ENCODE measurements at places on chromosomes 3 and 15.

- no peak for DNase-seq
Measured at GRCh38 chr15:70036585-70037291, 61.0 kb downstream of the TLE3 start.

- no peak for DNase-seq
Measured at GRCh38 chr3:191523148-191523547, 62.2 kb downstream of the PYDC2 start.

GRCh38 chr3:172179680-172180399 lies 140.5 kb downstream of the FNDC3B start:
- no peak for DNase-seq

DNA sequence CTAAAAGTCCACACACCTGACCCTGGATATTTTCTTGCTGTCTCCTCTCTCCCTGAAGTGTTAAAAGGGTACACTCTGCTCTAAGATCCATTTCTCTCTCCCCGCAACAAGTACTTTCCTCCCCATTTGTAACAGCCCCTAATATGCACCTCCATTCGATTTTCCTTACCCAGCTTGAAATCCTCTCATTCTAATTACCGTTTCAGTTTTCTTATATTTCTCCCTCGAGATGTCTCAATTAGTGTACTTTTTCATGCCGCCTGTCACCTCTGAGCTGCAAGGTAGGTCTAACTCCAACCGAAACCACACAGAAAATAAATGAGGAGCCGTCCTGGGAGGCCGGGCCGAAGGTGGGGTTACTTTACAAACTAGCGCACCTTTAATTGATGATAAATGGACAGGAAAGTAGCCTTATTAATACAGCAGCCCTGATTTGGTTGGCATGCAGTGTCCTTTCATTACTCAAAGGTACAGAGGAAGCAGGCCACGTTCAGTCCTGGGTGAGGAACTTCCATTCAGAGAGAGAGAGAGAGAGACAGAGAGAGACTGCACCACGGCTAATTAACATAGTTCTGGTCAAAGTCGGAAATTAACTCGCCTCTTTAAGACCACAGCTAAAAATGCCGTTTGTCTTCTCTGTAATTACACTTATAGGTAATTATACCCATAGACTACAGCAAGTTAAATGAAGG lies 319.9 kb downstream of the ARRDC4 start:
- no peak for DNase-seq

DNA sequence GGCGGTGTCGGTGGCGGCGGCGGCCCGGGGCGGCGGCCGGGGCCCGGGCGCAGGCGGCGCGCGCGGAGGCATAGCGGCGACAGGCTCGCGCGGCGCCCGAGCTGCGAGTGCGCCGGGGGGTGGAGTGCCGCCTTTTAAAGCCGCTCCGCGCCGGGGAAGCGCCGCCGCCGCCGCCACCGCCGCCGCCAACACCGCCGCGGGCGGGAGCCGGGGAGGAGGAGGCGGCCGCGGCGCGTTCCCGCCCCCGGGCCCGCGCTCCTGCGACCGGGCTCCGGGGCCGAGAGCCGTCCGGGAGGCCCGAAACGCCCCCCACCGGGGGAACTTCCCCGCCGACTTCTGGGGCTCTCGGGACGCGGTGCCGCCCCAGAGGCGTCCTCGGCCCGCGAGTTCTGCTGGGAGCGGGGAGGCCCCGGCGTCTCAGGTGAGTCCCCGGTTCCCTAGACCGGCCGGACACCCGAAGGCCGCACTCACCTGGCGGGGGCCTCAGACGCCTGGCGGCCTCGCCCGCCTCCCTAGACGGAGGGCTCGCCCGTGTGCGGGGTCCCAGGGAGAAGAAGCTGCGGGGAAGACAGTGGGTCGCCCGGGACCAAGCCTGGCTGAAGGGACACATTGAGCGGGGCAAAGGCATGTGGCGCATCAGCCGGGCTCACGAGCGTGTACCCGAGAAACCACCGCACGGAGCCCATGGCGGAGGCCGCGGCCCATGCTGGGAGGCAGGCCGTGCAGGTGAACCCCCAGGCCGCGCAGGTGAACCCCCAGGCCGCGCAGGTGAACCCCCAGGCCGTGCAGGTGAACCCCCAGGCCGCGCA lies at the start of gene PCSK6:
TSS of gene PCSK6 (minus strand) at position 109 of the 809 bp plus-strand sequence. CDS start at position 72, 37 bp downstream.
- DNase-seq: no peak

DNA sequence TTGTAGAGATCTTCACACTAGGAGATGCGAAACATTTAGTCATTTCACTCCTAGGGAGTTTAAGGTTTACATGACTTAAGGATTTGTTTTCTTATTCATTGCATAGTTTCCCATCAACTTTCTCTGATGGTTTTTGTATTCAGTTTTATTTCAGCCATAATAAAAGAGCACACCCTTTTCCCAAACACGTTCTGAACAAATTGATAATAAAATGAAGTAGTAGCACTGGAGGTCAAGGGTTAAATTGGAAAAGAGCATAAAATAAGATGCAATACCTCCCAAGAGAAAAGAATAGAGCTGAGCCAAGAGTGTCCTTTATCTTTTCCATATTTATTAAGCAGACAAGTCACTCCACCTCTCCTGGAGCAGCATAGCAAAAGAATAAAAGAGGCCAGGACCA lies 104.9 kb downstream of the SYNPR start:
- DNase-seq: no peak

DNA sequence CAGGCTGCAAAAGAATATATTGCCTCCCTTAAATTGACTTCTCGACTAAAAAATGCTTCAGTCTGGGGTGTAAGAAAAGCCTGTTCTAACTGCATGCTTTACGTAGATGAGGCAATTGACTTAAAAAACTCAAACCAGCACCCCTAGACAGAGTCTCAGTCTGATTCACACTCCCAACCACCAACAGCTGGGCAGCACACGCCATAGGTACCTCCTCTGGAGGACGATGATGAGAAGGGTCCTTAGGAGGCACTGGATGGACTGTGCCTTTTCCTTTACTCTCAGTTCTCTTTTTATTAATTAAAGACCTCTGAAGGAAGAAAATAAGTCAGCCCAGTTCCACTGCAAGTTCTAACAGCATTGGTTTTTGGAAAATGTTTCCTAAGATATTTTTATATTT lies 175.0 kb downstream of the PDZRN3 start:
- no peak for DNase-seq

DNA sequence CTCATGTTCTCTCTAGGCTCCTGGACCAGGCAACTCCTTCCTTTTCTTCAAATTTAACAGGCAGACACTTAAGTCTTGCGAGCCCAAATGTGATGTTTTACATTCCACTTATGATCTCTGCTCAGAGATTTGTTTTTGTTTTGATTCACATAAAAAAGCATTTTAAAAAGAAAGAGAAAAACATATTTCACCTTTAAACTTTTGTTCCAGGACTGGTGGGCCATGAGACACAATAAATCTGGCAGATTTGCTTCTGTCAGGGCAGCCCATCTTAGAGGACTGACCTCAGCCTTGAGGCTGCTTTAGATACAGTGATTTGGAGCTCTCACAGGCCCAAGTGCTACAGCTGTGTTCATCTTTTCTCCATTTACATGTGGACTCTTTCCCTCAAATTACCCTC lies 52.0 kb downstream of the CMSS1 start:
- DNase-seq: no peak

- no peak for DNase-seq
Measured at GRCh38 chr3:69218079-69218478, 95.7 kb upstream of the LMOD3 start.

GRCh38 chr3:14451844-14452739 lies 49.7 kb downstream of the SLC6A6 start:
- DNase-seq: no peak

- no peak for DNase-seq
Measured at GRCh38 chr15:92869263-92869940, 30.7 kb upstream of the CHD2 start.

DNA sequence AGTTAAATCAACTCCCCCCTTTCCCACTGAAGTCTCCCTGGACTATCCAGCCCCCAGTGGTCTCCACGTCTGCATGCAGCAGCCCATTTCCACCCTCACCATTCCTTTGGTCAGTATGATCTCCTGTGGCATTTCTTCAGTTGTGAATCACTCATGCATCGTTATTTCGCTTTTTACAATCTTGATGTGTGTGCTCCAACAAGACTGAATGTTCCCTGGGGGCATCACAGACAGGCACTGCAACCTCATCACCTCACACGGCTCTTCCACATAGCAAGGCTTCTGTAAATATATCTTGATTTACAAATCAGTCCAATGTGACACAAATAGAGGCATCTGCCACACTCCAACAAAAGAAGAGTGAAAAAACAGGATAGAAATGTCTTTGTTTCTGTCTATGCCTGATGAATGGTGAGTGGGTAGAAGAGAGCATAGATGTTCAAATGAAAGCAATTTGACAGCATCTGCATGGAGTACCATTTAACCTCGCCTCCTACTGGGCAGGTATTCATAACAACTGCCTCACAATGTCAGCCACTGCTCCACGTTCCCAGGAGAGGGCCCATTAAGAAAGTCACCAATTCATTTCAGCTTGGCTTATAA lies 5.2 kb downstream of the HEG1 start:
- DNase-seq: no peak

GRCh38 chr15:74777769-74778598 lies 3.9 kb upstream of the CSK start:
- no peak for DNase-seq

- no peak for DNase-seq
Measured at GRCh38 chr15:77836121-77836692, 203.5 kb upstream of the LINGO1 start.

DNA sequence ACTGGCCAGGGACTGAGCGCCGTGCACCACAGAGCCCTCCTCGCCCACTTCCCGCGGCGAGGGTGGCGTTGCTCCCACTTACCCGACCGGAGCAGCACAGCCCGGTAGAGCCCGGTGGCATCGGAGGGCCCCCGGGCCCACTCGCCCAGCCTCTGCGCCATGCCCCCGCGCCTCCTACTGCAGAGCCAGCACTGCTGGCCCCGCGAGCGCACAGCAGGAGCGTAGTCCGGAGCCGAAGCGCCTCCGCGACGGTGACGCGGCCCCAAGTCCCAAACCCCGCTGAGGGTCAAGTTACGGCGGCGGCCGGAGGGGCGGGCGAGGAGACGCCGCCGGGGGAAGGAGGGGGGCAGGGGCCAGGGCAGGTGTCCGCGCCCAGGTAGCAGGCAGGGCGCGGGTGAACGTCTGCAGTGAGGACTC lies 9.6 kb upstream of the FAM107A start:
- no peak for DNase-seq

DNA sequence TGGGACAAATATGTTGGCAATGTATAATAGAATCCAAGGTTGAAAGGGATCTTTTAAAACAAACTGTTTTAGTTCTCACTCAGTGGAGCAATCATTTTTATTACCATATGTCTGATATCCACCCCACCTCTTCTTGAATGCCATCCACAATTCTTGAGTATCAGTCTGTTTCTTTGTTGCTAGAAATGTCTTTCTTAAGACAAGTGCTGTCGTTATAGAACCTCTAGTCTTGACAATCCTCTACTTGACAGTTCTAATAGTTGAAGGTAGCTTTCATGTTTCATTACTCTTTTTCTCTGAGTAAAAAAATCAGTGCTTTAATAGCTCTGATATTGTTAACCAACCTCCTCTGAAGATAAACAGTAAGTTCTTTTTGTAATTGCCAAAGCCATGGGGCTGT lies 737.9 kb downstream of the MECOM start:
- no peak for DNase-seq

DNA sequence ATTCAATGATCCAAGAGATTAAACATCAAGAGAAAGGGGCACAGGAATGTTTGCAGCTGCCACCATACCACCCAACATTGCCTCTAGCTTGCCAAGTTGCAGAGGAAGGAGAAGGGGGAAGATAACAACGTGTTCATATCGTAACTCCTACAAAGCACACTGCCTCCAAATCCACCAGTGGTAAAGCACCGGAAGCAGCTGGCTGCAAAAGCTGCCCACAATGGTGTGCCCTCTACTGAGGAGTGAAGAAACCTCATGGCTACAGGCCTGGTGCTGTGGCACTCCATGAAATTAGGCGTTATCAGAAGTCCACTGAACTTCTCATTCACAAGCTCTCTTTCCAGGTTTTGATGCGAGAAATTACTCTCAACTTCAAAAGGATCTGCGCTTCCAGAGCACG lies 263.9 kb upstream of the STT3B start:
- DNase-seq: no peak

GRCh38 chr15:33296050-33296449 lies 14.7 kb upstream of the RYR3 start:
- no peak for DNase-seq
